Epithelial cell of proximal tubule (primary cell): ENCODE measurements at places on chromosomes 2 and 18.

GRCh38 chr18:2986150-2986865, 26.6 kb downstream of the LPIN2 start:
- no peak for DNase-seq

GRCh38 chr2:191566344-191566743, 111.6 kb upstream of the NABP1 start:
- no peak for DNase-seq

DNA sequence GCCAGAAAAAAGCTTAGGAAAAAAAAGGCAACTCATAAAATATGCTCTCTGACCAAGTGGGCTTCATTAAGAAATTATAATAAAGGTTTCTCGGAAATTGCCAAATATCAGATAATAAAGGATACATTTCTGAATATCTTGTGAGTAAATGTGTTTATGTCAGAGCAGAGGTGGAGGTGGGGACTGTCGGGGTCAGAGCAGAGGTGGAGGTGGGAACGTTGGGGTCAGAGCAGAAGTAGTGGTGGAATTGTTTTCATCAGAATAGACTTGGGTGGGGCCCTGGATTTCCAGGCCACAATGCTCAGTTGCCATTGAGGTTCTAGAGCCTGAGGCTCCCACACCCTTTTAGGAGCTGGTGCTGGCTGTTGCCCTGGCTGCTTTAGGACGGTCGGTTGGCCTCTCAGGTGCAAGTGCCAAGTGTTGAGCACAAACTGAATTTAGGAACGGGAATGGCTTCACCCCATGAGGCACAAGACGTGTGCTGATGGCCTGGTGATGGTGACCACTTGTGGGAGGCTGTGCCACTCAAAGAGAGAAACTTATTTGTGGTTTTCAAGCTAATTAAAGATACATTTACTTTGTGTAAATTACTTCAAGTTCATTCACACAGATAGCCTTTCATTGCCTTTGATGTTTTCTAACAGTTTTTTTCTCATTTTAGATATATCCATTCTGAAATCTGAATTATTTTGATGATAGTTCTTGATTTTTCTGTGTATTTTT, 131.5 kb downstream of the ATP9B start:
- DNase-seq, result no peak

- DNase-seq, result no peak
Measured at GRCh38 chr2:134574611-134575330, 144.0 kb downstream of the TMEM163 start.

DNA sequence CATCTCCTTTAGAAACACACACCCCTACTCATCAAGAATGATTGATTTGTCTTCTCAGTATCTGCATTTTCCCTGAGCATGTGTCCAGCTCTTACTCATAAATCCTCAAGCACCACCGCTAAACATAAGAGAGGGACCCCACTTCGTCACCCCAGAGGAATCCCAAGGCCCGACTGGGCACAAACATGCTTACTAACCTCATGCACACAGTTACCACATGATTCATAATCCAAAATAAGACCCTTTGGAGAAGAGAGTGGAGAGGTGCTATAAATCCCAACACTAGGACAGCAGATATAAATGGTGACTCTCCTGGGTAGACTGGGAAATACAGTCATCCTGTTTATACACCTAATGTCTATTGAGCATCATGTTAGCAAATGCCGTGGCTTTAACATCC, 843.2 kb upstream of the ID2 start:
- DNase-seq, result no peak

GRCh38 chr2:35963357-35963756, 392.2 kb upstream of the CRIM1 start:
- no peak for DNase-seq

DNA sequence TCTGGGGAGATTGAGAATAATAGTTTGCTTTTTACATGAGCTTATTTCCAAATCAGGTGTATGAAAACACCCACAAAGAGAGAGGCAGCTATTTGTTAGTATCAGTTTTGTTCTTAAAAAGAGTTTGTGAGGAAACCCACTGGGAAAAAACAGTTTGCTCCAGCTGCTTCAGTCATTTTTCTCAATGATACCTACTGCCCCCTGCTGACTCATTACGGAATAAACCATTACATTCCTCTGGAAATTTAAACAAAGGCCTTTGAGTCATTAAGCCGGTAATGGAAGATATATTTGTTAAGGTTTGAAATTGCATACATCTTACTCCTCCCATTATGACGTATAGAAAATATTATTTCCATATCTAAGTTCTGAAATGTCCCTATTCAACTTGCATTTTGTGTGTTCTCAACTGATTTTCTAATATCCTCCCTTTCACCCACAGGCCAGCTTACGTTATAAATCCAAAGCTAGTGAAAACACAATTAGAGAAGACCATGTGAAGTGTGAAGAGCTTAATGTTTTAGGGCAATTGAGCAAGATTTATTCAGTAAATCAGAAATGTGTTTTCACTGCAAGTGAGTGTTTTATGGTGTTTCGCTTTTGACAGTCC, 761.6 kb downstream of the DSC3 start:
- peak; percentile 3 for DNase-seq

- peak; percentile 79 for DNase-seq
Measured at GRCh38 chr18:36419900-36420531, 122.5 kb downstream of the FHOD3 start.

GRCh38 chr2:86037141-86037794, 68.4 kb downstream of the POLR1A start:
- DNase-seq, result peak; percentile 36

- peak; percentile 88 for DNase-seq
Measured at GRCh38 chr2:237128026-237128703, 42.5 kb downstream of the COPS8 start.

DNA sequence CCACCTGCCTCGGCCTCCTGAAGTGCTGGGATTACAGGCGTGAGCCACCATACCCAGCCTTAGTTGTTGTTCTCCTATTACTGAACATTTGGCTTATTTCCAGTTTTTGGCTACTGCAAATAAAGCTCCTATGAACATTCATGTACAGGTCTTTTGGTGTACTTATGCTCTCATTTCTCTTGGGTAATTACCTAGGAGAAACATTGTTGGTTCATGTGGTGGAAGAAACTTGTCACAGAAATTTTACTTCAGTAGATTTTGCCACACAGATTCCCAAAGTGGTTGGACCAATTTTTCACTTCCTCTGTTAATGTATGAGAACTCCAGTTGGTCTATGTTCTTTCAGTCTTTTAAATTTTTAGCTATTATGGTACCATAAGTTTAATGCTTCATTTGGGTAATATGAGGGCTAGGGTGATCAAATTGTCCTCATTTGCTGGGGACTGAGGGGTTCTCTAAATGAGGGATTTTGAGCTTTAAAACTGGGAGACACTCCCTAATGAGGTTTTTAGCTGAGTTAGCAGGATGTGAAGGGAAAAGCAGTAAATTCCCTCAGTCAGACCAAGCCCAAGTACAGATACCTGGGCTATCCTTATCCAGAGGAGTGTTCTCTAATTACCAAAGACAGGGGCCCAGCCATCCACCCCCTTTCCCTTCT, 33.9 kb downstream of the MTA3 start:
- no peak for DNase-seq

DNA sequence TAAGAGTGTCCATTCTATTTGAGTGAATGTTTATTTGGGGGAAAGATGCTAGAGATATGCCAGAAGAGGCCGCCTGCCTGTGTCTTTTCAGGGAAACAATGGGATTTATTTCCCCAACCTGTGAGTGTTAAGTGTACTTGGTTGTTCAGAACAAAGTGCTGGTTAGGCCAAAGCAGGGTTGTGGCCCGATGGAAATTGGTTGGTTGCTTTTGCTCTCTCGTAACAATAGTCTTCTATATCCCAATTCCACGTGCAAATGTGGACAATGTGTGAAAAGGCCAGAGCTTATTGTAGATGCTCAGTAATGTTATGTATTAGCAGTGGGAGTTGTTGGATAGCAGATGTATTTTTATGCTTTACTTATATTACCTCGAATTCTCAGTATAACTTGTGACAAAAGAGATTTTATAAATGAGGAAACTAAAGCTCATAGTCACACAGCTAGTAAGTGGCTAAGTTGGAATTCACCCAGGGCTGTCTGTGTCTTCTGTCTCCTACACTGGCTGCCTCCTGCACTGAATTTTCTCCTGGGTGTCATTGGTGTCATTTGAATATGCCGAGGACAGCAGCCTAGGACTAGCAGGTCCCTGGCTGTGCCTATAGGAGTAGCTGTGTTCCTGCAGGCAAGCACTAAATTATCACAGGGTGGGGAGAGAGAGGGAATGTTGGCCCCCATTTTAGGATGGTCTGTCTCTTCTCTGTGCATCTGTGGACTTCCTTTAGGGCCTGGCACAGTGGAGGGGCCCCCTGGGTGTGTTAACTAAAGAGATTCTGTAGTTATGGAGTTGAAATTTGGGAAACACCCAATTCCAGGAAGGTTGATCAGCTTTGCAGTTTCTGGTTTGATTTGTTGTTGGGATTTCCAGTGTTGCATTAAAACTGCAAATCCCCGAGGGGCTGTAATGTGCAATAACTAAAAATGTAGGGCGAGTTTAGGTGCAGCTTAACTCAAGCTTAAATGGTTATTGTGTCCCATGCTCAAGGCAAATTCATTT, 21.6 kb downstream of the GPD2 start:
- DNase-seq, result no peak

DNA sequence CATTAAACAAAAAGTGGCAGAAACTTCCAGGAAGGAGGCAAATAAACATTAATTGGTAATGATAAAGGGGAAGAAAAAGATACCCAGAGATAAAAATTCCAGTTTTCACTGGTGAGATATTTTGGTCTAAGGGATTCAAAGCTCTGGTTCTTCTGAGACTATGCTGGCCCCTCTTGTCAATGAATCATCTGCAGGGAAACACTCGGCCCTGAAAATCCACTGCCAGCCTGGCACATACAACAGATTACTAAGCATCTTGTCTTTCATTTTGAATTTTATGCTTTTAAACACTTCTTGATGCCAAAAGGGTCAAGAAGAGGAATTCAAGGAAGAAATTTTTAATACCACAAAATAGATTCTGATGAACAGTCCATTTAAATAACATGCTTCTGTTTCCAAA, 1603.8 kb upstream of the ZEB2 start:
- DNase-seq, result no peak

- no peak for DNase-seq
Measured at GRCh38 chr2:71534826-71535225, 81.5 kb downstream of the DYSF start.

DNA sequence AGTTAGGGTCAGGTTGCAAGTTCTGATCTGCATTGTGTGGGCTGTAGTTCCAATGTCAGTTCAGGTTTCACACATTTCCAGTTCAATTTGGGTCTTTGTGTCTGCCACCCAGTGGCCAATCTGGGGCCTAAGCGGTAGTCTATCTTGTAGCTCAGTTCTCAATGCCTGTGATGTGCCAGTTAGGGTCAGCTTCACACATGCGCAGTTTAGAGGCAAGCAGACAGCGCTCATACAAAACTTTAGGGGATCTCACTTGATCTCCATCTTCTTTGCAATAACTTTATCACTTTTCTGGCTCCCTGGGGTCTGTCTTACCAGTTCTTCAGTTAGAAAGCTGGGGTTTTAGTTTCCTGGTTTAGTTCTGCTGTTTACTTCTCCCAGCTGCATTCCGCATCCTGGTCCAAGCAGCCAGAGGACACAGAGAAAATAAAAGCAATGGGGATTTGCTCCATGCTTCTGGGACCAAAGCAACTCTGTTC, 11.0 kb upstream of the ZNF24 start:
- no peak for DNase-seq

- DNase-seq, result no peak
Measured at GRCh38 chr2:186349508-186349907, 136.6 kb upstream of the ZC3H15 start.

GRCh38 chr2:39663187-39663930, 2.4 kb upstream of the TMEM178A start:
- DNase-seq, result no peak

GRCh38 chr2:46942891-46943626, 27.5 kb upstream of the MCFD2 start:
- no peak for DNase-seq

GRCh38 chr2:234488913-234489451, 7.9 kb downstream of the ARL4C start:
- DNase-seq, result no peak

GRCh38 chr18:6024745-6025248, 129.5 kb upstream of the TMEM200C start:
- DNase-seq, result no peak

- DNase-seq, result no peak
Measured at GRCh38 chr2:113133704-113134598, 6.6 kb downstream of the IL1RN start.

DNA sequence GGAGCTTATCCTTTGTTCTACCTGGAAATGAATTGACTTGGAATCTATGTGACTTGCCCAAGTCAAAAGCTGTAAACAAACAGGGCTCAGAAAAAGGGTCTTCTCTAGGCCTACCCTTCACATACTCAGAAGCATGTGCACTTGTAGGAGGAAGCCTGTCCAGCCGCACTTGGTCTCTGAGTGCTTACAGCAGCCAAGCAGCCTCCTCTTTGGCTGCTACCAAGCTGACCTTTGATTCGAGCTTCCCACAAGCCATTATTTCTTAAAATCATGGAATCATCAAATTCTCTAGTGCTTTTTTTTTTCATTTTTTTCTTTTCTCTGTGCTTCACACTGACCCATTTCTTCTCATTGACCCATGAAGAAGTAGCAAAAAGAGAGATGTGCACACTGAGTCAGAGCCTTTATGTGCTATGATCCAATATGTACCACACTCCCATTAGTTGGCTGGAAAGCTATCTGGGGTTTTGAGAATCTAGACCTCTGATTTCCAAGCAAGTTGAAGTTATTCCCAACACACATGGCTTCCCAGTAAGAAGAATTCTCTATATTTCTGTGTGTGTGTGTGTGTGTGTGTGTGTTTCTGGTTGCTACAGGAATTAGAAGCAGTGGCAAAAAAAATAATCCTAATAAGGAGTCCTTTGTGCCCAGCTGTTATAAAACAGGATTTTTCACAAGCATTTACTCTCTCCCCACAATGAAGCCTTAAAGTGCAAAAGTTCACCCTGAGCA, 550.3 kb upstream of the TNP1 start:
- DNase-seq, result no peak

DNA sequence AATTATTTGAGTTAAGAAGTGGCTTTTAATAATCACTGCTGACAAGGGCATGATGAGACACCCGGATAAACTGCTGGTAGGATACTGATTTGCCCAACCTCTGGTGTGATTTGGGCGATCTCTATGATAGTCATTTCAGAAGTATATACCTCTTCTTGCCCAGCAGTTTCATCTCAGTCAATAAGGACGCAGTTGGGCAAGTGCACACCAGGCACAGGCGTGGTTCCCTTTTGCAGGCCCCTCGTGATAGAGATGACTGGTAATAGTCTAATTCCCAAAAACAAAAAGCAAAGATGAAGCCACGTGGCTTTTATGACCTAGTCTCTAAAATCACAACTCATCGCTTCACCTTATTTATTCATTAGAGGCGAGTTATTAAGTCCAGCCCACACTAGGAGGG, 246.4 kb downstream of the PRKCE start:
- no peak for DNase-seq

GRCh38 chr2:234905547-234906265, 46.1 kb upstream of the SH3BP4 start:
- DNase-seq, result no peak
